ENCODE measurements at places on chromosomes 6 and 20. TPM values are rescaled to one million over a fixed set of nuclear protein-coding genes. Genes with fewer than 3 reads are reported as not detected.

DNA sequence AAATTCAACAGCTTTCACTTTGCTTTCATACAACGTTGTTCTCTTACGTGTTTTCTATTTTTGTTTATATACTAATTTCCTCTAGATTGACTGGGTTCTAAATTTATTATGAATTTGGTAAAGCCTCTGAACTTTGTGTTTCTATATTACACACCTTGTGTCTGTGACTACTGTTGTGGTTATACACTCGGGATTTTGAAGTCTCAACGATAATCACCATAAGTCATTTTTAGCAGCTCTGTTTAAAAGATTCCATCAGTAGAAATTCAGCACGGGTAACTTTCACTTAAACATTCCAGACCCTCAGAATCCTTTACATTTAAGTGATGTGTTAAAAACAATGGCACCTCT is 31.8 kb upstream of the HBS1L start:
- no peak for DNase-seq

IL17F gene
- not detected for polyA plus RNA-seq

DNA sequence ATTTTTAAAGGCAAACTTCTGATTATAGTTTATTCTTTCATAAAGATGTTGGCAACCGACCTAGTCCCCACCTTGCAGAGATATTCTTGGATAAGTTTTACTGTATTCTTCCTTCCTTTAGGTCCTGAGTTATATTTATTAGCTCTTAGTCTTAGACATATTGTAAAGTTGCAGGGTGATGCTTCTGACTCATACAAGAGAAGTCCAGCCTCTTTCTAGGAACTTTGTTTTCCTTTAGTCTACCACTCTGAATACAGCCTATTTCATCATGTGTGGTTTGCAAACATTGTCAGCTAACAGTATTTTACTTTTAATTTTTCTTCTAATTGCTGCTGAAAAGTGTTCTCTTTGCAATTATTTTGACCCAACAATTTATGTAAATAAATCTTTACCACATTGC is 686.7 kb downstream of the COL12A1 start:
- no peak for DNase-seq

DNA sequence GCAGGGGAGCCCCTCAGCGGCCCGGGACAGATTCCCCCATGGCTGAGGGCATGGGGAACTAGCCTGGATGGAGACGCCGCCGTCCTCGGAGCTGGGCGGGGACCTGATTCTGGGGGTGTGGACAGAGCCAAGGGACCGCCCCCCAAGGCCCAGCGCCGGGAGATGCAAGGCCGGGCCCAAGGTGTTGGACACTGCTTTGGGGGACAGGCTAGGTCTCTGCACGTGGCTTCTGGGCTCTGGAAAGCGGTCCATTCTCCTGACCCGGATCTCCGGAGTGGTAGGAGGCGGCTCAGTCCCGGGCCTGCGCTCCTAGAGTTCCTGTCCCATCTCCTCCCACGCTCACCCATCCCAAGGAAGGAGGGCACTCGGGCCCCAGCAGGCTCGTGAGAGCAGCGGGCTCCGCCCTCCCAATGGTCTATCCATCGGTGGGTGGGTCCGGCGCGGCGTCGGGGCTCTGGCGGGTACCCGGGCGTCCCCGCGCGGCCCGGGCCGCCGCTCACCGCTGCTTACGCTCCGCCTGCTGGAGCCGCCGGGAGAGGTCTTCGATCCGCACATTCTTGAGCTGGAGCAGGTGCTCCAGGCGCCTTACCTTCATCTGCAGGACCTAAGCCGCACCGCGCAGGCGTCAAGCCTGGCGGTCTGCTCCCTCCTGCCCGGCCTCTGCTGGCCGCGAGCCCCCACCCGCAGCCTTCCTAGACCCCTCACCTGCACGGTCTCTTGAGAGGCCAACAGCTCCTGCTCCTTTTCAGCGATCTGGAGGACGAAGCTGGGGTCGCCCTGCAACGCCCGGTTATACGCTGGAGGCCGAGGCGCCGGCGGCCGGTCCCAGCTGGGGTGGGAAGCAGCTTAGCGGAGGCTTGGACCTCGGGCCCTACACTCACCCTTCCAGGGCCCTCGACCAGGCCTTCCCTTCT is 3.3 kb downstream of the SPEF1 start:
- peak; percentile 60 for DNase-seq

GRCh38 chr20:42610070-42610469 is 579.6 kb downstream of the PTPRT start:
- no peak for DNase-seq

GRCh38 chr6:125323376-125323775 is 21.6 kb upstream of the HDDC2 start:
- DNase-seq = no peak

GRCh38 chr6:169177516-169178166 is 76.0 kb downstream of the THBS2 start:
- DNase-seq = no peak
